ENCODE measurements at places on chromosomes 7 and 10. TPM values are rescaled to one million over a fixed set of nuclear protein-coding genes. Genes with fewer than 3 reads are reported as not detected.

The LDB3 gene
- 0.17 TPM for total RNA-seq

The C10orf62 gene
- 0.12 TPM for total RNA-seq

The PLPP4 gene
- not detected for total RNA-seq

The GIMAP1 gene
- total RNA-seq = not detected

GRCh38 chr7:42805601-42806000 is 106.3 kb downstream of the C7orf25 start:
- no peak for DNase-seq

All from NCI-H460 (cell line).